ENCODE measurements at places on chromosomes 7 and 10. TPM values are rescaled to one million over a fixed set of nuclear protein-coding genes. Genes with fewer than 3 reads are reported as not detected.

Gene TMEM225B
- not detected for total RNA-seq

Gene RNF32
- total RNA-seq: not detected

Gene RBP4
- total RNA-seq: 12.9 TPM

Gene MRC1
- total RNA-seq: 18.4 TPM

Gene HOXA10
- not detected for total RNA-seq

Gene BPGM
- 13.4 TPM for total RNA-seq

GRCh38 chr10:100823194-100823593 is 77.8 kb downstream of the PAX2 start:
- DNase-seq: no peak

- no peak for DNase-seq
These were observed 9.4 kb downstream of the ASB13 start for GRCh38 chr10:5656737-5657579.

DNA sequence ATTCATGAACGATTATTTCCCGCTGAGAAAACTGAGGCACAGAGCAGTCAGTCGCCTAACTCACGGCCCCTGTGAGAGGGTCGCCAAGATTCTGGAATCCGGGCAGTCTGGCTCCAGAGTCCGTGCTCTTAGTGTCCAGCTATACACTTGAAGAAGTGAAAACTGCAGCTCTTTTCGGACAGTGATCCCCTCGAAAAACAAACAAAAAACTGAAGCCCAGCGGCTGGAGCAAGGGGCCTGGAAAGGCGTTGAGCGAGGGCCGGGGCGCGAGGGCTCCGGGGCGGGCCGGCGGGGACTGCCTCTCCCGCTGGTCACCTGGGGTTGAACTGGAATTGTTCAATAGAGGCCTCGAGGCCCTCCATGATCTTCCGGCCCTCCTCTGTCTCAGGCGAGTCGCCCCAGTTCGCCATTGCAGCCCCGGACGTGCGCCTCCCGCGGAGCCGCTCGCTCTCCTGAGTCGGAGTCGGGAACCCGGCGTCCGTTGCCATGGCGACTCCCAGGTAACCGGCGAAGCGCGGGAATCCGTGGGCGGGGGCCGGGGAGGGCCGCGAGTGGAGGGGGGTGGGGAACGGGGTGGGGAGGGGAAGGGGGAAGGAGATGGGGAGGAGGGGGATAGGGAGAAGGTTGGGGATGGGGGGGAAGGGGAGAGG is 881 bp downstream of the C10orf67 start:
- peak; percentile 83 for DNase-seq

GRCh38 chr10:86642499-86642898 is 11.8 kb upstream of the OPN4 start:
- DNase-seq: no peak

DNA sequence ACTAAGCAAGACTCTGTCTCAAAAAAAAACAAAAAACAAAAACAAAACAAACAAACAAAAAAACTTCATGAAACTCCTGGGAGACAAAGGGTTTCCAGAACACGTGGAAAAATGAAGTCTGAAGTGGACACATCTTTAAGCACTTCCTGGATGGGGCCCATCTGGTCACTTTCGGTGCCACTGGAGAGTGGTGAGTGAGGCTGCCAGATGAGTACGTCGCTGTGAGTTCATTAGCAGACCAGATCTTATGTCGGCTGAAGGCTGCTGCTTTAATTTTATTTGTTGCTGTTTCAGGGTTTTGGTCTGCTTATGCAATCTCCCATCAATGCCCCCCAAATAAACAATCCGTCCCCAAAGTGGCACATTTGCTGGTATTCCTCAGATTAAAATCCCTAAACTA is 64.4 kb downstream of the NPTX2 start:
- DNase-seq: no peak

GRCh38 chr10:89426230-89426868 is 12.0 kb downstream of the IFIT5 start:
- DNase-seq: no peak

GRCh38 chr7:73704640-73705550 is 14.6 kb downstream of the STX1A start:
- no peak for DNase-seq
